Cortex of kidney (tissue), 1 donor: ENCODE measurements at places on chromosomes 12 and 14.

GRCh38 chr12:1791104-1791841 is 29.1 kb upstream of the LRTM2 start:
- DNase-seq = no peak

- no peak for DNase-seq
Measured at GRCh38 chr14:20478894-20479293, 9.7 kb downstream of the PNP start.

- no peak for DNase-seq
Measured at GRCh38 chr12:48947727-48948126, 9.6 kb downstream of the ARF3 start.

DNA sequence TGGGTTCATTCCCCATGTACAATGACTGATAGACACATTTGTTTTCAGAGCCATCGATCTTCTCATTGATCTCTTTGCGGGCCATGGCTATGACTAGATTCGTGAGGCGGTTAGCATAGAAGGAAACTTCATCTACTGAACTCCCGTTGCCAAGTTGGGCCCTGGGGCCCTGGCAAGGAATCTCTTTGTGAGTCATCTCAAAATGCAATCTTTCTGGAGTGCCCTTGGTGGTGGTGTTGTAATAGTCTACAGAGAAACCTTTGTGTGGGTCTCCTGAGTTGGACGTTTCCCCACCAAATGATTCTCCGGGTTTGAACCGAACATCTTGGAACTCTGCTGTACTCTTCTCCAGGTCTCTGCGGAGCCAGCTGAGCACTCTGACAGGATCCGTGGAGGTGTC is 20.4 kb downstream of the AKAP3 start:
- no peak for DNase-seq

DNA sequence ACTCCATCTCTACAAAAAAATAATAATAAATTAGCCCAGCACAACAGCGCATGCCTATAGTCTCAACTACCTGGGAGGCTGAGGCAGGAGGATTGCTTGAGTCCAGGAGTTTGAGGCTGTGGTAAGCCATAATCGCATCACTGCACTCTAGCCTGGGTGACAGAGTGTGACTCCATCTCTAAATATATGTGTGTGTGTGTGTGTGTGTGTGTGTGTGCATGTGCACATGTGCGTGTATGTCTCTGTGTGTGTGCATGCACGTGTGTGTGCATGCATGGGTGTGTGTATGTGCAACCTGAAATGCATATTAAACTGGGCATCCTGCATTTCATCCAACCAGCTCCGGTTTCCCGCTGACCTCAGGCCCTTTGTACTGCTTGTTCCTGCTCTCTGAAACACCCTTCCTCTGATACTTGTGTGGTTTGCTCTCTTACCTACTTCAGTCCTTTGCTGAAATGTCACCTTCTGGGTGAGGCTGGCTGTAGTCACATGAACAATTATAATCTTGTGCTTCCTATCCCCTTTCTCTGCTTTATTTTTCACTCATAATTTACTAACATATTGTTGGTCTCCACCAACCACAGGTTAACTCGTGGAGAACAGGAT is 46.9 kb downstream of the PHLDA1 start:
- no peak for DNase-seq
